T-helper 17 cell (primary cell): ENCODE measurements at places on chromosomes 2 and 18.
A peak's percentile ranks its signal among the peaks of the same experiment; 100 is the strongest.

- no peak for DNase-seq
These were observed 70.8 kb downstream of the QPCT start for GRCh38 chr2:37415128-37415820.

DNA sequence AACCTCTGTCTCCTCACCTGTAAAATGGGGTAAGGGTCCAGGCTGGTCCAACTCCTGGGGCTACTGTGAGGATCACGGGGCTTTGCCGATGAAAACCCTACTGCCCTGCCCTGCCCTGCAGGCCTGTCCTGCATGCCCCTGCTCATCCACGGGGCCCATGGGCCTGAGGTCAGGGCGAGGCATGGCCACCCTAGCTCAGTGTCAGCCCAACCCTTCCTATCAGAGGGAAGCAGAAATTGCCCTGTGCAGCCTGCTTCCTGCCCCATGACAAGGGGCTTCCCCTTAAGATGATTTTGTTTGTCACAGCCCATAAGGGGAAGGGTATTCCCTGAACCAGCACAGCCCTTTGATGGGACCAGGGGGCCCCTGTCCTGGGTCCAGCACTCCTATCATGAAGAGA, 353.6 kb upstream of the ID2 start:
- no peak for DNase-seq

DNA sequence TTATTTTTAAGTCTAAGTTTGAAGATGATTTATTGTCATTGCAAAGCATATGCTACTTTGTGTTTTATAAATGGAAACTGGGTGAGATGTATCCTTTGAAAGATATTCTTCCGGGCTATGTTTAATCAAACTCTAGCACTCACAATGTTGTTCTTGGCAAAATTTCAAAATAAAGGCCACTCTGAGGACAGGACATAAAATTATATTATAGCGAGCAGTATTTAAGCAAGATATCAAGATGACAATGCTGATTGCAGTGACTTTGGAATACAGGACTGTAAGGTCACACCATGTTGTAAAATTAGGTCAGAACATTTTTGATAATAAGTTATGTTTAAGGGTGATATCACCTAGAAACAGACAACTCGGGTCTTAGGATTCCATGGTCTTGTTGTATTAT, 14.2 kb downstream of the RPRM start:
- no peak for DNase-seq

DNA sequence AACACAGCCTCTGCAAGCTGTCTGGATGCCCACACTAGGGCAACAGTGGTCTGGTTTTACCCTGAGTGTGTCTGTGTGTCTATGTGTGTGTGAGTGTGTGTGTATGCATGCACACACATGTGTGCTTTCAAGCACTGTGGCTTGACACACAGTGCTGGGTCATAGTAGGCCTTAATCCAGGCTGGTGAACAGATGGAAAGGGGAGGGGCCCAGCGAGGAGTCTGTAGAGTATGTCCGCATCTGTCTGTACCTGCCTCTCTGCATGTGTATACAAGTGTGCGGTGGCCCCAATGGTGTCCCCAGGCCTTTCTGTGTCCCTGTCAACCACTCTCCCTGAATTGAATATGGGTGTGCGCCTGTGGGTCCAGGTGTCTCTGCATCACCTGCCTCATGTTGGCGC, 9.3 kb upstream of the KCNIP3 start:
- DNase-seq = no peak

- no peak for DNase-seq
These were observed 5.4 kb downstream of the RAB11FIP5 start for GRCh38 chr2:73107211-73107926.

- no peak for DNase-seq
These were observed 5.9 kb upstream of the CNNM3 start for GRCh38 chr2:96809951-96810782.

DNA sequence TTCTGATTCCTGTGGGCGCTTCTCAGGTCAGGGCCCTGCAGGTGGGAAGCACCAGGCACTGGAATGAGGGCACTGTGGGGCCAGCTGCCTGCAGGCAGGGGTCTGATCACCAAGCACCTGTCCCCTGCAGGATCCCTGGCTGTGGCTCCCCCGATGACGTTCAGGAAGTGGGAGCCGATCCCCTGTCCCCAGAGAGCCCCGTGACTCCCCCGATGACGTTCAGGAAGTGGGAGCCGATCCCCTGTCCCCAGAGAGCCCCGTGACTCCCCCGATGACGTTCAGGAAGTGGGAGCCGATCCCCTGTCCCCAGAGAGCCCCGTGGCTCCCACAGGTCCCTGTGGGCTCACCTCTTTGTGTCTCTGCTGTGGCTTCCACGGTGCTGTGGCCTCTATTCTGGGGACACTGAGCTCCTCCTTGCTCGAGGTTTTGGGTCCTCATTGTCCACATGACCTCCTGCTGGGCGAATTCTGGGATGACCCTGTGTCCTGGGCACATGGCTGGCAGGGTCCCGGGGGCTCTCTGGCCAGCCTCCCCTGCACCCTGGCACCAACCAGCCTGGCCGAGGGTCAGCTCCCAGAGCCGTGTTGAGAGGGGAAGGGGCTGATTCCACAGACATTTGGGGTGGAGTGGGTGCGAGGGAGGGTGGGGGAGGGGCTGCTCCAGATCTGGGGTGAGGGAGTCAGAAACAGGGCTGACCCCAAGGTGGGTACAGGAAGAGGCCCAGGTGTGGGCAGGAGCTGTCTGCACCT, 4.8 kb downstream of the NEU4 start:
- DNase-seq = peak; percentile 41

DNA sequence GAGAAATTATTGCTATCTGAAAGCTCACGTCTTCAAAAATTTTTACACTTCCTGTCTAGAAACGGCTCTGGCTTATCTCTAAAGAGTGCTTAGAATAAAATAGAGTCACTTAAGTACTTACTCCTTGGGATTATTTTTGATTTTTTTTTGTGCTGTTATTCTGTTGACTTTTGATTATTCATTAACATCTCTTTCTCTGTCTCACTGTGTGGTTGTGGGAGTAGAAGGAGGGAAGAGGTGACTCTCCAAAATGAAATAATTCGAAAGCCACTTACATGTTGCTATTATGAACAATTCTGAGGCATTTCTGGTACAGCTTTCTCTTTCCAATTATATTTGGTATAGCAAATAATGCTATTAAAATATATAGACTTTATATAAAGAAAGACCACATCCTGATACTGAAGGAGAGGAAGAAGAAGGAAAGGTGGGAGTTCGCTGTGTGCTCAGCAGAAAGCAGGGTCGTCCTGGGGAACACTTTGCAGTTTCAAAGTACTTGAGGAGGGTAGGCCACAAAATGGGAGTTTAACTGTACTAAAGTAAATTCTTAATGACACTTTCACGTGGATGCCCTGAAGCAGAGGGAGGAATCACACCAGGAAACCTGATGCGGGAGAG, 9.6 kb upstream of the MMADHC start:
- no peak for DNase-seq

GRCh38 chr2:160510617-160511016, 17.0 kb upstream of the RBMS1 start:
- no peak for DNase-seq

DNA sequence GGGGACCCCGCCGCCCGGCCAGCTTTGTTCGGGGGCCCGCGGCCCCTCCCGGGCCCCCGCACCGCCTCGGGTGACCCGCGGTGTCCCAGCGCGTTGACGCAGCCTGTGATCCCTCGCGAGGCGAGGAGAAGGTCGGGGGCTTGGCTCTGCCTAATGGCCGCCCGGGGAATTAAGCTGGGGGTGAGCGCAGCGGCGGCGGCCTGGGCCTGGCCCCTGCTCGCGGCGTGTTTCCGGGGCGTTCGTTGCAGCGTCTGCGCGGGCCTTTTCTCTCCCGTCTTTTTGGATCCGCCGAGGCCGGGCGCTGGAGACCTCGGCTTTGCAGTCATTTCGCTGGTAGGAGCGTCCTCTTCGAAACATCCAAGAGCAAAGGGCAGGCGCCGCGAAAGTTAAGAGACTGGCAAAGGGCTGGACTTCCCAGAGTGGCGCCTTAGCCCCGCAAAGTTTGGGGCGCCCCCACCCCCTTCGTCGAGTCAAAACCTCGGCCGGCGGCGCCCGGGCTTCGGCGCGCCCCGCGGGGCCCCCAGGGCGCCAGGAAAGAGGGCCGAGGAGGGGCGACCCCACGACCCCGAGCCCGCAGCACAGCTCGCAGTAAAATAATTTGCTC, 1.3 kb downstream of the SALL3 start:
- DNase-seq = no peak

DNA sequence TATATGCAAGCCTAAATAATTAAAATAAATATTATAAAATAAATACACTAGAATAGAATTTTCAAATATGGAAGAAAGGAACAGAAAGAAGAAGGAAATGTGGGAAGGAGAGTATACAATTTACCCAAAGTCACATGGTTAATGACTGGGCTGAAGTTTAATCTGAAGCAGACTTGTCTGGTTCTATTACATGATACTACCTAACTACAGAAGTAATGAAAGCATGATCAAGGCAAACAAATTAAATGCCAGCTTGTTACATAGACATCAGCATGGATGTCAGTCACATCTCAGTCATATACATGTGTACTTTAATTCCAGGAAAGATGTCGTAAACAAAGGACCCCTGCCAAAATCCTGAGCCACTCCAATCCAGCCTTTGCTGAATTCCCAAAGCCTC, 1060.8 kb downstream of the CNTNAP5 start:
- DNase-seq = no peak

DNA sequence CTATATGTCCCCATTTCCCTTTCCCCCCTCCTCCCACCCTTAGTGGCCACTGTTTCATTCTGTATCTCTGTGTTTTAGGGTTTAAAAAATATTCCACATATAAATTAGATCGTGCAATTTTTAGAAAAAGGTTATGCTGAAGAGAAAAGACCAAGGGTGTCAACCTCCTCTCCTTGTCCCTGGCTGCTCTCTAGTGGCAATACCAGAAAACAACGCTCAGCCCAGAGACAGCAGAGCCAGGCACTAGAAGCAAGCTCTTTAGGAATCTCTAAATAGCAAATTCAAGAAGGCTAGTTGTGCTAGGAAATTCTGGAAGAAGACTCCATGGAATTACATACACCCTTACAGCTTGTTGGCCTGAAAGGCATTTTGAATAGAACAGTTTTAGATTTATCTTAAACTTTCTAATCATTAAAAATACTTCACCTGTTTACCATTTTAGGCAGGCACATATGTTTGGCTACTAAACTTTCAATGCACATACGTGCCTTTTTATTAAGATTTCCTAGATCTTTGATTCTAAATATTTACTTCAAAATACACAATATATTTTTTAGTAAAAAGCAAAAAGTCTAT, 35.1 kb upstream of the RASGRP3 start:
- no peak for DNase-seq

GRCh38 chr2:14552818-14553217, 79.7 kb upstream of the LRATD1 start:
- no peak for DNase-seq

DNA sequence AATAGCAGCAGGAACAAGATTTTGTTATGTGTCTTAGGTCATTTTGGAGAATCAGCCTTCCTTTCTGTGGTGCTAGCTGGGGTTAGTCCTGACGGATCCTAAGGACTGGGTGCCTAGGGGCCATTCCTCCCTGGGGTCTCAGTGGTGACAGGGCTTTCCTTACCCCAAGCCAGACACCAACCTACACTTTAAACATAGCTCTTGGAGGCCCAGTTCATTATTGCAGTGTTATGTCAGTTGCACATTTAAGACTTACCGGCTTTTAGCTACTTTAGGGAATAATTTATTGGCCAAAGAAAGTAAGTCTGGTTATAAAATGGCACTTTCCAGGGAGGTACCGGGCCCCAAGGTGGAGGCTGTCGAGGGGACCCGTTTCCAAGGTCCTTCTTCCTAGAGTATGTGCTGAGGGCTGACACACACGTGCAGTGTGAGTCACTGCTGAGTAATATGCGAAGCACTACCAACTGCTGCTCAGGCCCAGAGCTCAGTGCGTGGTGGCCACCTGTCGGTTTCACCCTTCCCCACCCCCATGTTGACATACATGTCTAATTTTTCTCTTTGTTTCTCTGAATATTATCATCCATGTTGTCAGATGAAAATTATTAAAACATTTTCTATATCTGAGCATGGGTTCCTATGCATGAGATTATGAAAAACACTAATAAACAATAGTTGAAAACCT, 37.0 kb upstream of the GRHL1 start:
- DNase-seq = no peak

DNA sequence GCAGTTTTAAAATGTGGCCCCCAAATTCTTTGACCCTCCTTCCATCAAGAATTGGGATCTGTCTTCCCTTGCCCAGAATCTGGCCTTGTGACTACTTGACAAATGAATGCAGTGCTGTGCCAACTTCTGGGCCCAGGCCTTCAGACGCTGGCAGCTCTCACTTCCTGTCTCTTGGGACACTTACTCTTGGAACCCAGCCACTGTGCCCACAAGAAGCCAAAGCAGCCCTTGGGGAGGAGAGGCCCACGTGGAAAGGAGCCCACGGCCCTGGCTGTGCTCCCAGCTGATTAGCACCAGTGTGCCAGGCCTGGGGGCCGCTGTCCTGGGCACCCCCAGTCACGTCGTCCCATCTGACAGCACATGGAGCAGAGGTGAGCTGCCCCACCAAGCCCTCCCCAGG, 56.6 kb downstream of the RPL37A start:
- no peak for DNase-seq

- no peak for DNase-seq
These were observed 54.0 kb upstream of the TWIST2 start for GRCh38 chr2:238793801-238794449.

DNA sequence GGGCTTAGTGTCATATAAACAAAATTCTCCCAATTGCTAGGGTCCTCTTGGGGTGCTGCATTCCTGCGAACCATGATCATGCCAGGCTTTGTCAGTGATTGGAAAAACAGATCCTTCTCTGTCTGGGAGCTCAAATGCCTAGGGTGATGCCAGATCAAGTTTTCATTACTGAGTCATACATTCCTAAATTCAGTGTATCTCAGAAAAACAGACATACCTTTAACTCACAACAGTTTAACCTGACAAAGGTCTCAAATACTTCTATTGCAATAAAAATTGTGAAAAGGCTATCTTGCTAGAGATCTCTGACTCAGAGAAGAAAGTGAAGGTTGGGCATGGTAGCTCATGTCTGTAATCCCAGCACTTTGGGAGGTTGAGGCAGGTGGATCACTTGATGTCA, 86.9 kb downstream of the SH3YL1 start:
- DNase-seq = no peak

DNA sequence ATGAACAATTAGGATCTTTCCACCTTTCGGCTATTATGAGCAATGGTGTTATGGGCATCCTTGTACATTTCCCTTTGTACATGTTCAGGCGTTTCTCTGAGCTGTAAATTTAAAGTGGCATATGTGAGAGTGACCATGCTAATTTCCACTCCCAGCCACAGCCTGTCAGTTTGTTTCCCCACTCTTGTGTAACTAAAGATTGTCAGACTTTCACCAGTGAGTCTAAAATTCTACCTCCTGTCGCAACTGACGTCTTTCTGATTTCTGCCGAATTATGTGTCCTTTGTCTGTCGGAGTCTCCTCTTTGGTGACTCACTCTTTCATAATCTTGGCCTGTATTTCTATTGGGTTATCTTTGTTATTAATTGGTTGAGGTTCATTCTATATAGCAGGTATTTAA, 50.7 kb downstream of the TRAPPC12 start:
- DNase-seq = no peak
